ENCODE measurements at places on chromosomes 2 and 18. TPM values are rescaled to one million over a fixed set of nuclear protein-coding genes. Genes with fewer than 3 reads are reported as not detected.

The TXNDC2 gene
- not detected for total RNA-seq

The NAT8 gene
- total RNA-seq: not detected

The NR4A2 gene
- total RNA-seq: 15.9 TPM

The CAVIN2 gene
- 114 TPM for total RNA-seq

The NTSR2 gene
- total RNA-seq: not detected

The IL1RL2 gene
- not detected for total RNA-seq

GRCh38 chr18:67644226-67644625, 127.7 kb upstream of the DSEL start:
- no peaks in the 10 kb centered on the region for H3K27me3 ChIP-seq
- no peaks in the 10 kb centered on the region for H3K36me3 ChIP-seq
- DNase-seq: no peak
- no peaks in the 10 kb centered on the region for H3K4me1 ChIP-seq
- no peak overlapping the region for H3K4me3 ChIP-seq

GRCh38 chr2:99880964-99881294, 261.5 kb downstream of the AFF3 start:
- no peak overlapping the region for H3K4me3 ChIP-seq
- H3K27ac ChIP-seq: peak overlapping the region; percentile 8
- H3K36me3 ChIP-seq: no peaks in the 10 kb centered on the region
- no peaks in the 10 kb centered on the region for H3K27me3 ChIP-seq

GRCh38 chr2:103135679-103136078, 373.8 kb downstream of the TMEM182 start:
- H3K36me3 ChIP-seq: no peaks in the 10 kb centered on the region
- no peaks in the 10 kb centered on the region for H3K27me3 ChIP-seq
- H3K27ac ChIP-seq: no peak overlapping the region
- no peak for DNase-seq
- H3K4me3 ChIP-seq: no peak overlapping the region

DNA sequence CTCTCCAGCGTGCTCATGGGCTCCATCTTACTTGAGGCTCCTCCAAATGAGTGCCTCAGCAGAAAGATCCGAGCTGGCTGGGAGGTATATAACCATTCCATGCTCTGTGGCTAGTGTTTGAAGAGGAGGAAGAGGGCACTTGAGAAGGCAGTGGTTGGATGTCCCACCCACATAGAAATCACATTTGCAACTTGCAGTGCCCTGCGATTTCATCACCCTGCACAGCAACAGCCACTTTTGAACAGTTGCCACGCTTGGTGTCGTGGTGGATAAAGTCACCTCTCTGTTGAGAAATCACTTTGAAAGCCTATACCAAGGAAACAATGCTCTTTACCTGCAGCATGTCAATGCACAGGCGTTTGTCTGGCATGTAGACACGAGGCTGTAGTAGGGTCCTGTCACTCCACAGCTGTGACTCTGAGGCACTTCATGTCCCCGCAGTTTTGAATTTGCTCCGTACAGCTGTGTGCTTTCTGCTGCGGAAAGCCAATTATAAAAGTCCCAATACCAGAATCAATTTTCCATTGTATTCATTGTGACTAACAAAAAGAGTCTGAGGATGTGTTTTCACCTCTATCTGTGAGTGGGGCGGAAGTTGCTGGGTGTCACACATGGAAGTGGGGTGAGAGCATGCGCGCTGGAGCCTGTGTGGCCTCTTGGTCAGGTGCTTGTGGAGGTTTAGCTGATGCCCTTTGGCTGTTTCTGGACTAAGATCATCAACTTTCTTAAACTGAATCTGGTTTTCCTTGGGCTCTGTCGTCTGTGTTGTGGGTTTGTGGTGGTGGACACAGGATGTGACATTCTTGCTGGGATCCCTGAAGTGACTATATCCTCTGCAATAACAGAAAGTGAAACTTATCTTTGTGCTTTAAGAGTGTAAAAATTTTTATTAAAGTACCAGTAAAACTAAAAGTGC, 2.8 kb downstream of the CNDP2 start:
- no peaks in the 10 kb centered on the region for H3K4me1 ChIP-seq
- H3K27ac ChIP-seq: peak overlapping the region; percentile 19
- no peaks in the 10 kb centered on the region for H3K36me3 ChIP-seq
- no peak for DNase-seq
- H3K27me3 ChIP-seq: no peaks in the 10 kb centered on the region
- H3K4me3 ChIP-seq: no peak overlapping the region

DNA sequence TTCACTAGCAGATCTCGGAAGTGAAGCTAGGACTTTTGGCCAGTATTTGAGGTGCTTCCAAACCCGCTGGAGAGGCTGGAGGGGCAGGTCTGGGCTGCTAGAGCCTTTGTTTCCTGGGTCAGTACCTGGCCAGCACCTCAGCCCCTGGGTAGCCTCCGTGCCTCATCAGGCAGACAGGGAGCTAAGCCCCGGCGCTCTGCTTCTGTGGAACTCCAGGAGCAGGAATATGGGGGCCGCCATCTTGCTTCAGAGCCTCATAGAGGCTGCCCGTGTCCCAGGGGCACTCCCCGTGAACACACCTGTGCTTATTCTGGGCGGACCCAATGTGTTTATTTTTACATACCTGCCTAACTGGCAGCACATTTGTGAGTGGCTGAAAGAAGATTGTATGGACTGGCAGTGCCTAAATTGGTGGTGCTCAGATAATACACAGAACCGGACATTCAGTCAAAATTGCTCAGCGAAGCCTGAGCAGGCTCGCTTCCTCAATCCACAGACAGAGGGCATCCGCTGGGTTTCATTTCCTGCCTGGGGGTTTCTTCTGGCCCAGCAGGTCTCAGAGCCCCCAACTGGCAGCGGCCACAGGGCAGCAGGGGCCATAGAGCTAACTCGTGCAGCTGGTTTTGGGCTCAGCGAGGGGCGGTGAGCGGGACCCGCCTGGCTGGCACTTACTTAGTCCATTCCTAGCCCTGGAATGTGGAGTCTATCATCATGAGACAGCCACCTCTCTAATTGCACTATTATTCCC, 176.8 kb upstream of the ALKAL2 start:
- H3K4me1 ChIP-seq: no peaks in the 10 kb centered on the region
- no peak for DNase-seq
- H3K4me3 ChIP-seq: no peak overlapping the region
- H3K36me3 ChIP-seq: no peaks in the 10 kb centered on the region

DNA sequence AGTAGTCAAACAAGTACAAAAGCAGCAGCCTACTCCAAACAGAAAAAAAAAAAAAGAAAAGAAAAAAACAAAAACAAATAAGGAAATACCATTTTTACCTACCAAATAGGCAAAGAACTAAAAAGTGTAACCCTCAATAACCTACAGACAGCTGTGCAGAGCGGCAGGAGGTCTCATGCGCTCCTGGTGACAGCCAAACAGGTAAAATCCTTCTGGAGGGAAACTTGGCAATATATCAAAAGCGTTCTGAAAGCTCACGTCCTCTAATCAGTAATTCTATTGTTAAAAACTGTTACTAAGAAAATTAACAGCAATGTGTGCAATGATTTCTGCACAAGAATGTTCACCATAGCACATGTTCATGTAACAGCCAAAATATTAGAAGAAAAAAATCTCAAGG, 105.6 kb downstream of the AFF3 start:
- H3K4me1 ChIP-seq: no peaks in the 10 kb centered on the region
- no peaks in the 10 kb centered on the region for H3K27me3 ChIP-seq
- no peak overlapping the region for H3K27ac ChIP-seq
- H3K4me3 ChIP-seq: no peak overlapping the region
- DNase-seq: no peak

DNA sequence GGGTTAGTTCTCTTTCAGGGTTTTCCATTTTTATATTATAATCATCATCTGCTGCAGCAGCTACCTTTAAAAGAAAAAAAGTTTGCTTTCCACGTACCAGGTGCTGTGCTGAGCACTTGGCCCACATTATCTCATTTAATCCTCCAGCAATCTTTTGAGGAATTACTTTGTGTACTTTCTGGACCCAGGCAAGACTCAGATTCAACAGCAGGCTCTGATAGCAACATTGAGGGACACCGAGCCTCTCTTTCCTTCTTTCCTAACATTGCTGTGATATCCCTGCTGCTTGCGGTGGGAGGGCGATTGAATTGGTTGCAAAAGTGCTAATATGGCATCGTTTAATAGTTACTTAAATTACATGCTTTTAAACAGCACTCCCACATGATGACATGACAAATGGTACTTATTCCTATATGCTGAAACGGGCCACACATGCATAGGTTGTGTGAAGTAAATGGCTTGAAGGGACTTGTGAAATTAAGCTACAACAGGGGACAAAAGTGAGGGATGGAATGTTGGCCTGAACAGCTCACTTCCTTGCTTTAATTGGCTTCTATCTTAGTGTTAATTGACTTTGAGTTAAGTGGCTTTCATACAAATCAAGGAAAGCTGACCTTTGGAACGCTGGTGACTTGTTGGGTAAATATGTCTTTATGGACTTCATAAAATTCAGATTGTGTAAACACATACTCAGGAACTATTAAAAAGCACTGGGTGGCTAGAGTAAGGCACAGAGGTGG, 21.2 kb downstream of the SPRED2 start:
- no peak for DNase-seq
- no peak overlapping the region for H3K4me3 ChIP-seq
- no peaks in the 10 kb centered on the region for H3K4me1 ChIP-seq
- H3K27ac ChIP-seq: no peak overlapping the region
- H3K36me3 ChIP-seq: no peaks in the 10 kb centered on the region
- H3K27me3 ChIP-seq: no peaks in the 10 kb centered on the region

- no peaks in the 10 kb centered on the region for H3K4me1 ChIP-seq
- H3K36me3 ChIP-seq: no peaks in the 10 kb centered on the region
- no peak overlapping the region for H3K27ac ChIP-seq
- no peaks in the 10 kb centered on the region for H3K27me3 ChIP-seq
- H3K4me3 ChIP-seq: no peak overlapping the region
- DNase-seq: no peak
Measured at GRCh38 chr2:24711865-24712264, 81.3 kb downstream of the PTRHD1 start.

DNA sequence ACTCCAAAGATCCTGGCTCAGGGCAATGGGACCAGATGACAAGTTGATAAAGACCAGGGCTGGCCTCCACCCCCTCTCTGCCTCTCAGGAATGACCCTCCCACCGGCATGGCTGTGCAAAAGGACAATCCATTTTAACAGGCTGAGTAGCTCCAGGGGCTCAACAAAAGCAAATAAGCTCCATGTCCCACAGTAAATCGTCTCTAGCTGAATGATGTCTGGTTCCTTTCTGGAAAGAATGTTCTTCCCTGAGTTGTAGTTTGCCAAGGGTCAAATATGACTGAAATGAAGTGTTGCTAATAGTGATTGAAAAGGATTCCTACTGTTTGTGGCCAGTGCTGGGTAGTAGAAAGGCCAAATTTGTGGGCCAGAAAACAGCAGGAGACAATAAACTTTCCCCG, 434.4 kb upstream of the ETAA1 start:
- peak; percentile 40 for DNase-seq
- H3K4me3 ChIP-seq: no peak overlapping the region
- H3K27ac ChIP-seq: peak overlapping the region; percentile 57
- H3K27me3 ChIP-seq: no peaks in the 10 kb centered on the region

GRCh38 chr18:75127143-75128021, 81.6 kb downstream of the PTGR3 start:
- H3K36me3 ChIP-seq: no peaks in the 10 kb centered on the region
- no peaks in the 10 kb centered on the region for H3K4me1 ChIP-seq
- no peak overlapping the region for H3K27ac ChIP-seq
- DNase-seq: no peak

DNA sequence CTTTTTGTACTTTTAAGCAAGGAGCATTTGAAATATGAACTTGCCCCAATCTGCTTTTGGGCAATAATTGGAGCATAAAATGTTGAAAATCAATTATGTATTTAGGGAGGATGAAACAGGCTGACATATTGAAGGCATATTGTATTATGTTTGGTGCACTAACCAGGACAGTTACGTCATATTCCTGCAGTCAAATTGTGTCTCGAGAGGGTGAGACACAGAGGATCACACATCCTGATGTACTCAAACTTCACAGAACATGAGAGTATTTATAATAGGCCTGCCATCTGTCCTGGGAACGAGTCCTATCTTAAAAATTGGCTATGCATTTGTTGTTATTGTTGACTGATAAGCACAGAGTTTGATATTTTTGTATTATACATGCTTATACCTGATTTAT, 44.7 kb downstream of the TANC1 start:
- peaks cover 3% of the 10 kb centered on the region for H3K4me1 ChIP-seq
- H3K36me3 ChIP-seq: no peaks in the 10 kb centered on the region
- H3K27ac ChIP-seq: no peak overlapping the region
- no peak for DNase-seq
- no peak overlapping the region for H3K4me3 ChIP-seq
- no peaks in the 10 kb centered on the region for H3K27me3 ChIP-seq

DNA sequence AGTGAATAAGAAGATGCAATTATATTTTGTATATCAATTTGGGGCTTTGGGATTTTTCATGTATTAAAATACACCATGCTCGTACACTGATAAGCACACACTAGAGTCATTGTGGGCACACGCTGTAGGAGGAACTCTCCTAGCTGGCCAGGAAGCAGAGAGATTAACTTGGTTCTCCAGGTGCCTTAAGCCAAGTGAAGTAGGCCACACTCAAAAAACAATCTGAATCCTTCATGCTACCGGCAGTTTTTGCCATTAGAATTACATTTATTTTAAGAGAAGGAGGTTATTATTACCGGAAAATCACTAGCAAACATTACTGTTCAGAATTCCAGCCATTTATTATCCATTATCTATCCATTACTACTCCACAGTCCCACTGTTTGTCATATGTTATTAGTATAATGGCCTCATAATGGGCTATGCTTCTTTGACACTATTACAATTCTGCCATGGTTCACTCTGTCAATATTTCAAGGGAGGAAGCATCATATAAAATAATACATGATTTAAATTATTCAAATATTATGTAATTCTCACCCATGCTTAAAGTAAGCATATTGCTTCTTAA, 214.4 kb downstream of the L3MBTL4 start:
- no peaks in the 10 kb centered on the region for H3K27me3 ChIP-seq
- no peaks in the 10 kb centered on the region for H3K36me3 ChIP-seq
- DNase-seq: no peak
- H3K4me1 ChIP-seq: no peaks in the 10 kb centered on the region
- no peak overlapping the region for H3K4me3 ChIP-seq

- no peak overlapping the region for H3K4me3 ChIP-seq
- no peaks in the 10 kb centered on the region for H3K36me3 ChIP-seq
- DNase-seq: no peak
Measured at GRCh38 chr2:234075518-234075915, 25.0 kb downstream of the SPP2 start.

- H3K27me3 ChIP-seq: no peaks in the 10 kb centered on the region
- no peak overlapping the region for H3K4me3 ChIP-seq
- DNase-seq: no peak
- H3K4me1 ChIP-seq: no peaks in the 10 kb centered on the region
Measured at GRCh38 chr2:224417361-224417729, 15.4 kb upstream of the FAM124B start.

DNA sequence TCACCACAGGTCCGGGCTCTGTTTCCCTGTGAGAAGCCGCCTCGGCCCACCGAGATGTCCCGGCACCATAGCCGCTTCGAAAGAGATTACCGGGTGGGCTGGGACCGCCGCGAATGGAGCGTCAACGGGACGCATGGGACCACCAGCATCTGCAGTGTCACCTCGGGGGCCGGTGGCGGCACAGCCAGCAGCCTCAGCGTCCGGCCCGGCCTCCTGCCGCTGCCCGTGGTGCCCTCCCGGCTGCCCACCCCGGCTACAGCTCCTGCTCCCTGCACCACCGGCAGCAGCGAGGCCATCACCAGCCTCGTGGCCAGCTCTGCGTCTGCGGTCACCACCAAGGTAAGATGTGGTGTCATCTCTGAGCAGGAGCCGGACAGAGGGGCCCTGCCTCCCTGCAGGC, 177.2 kb downstream of the KLHL29 start:
- H3K27ac ChIP-seq: no peak overlapping the region
- no peaks in the 10 kb centered on the region for H3K27me3 ChIP-seq
- no peaks in the 10 kb centered on the region for H3K36me3 ChIP-seq
- H3K4me3 ChIP-seq: no peak overlapping the region

Data from uterus (tissue), 4 donors.